Stimulated activated CD8-positive, alpha-beta memory T cell treated with anti-CD3 and anti-CD28 coated beads, Interleukin-2, amount 100 ng/mL, for 48 hours (primary cell): ENCODE measurements at places on chromosomes 1 and 21.

DNA sequence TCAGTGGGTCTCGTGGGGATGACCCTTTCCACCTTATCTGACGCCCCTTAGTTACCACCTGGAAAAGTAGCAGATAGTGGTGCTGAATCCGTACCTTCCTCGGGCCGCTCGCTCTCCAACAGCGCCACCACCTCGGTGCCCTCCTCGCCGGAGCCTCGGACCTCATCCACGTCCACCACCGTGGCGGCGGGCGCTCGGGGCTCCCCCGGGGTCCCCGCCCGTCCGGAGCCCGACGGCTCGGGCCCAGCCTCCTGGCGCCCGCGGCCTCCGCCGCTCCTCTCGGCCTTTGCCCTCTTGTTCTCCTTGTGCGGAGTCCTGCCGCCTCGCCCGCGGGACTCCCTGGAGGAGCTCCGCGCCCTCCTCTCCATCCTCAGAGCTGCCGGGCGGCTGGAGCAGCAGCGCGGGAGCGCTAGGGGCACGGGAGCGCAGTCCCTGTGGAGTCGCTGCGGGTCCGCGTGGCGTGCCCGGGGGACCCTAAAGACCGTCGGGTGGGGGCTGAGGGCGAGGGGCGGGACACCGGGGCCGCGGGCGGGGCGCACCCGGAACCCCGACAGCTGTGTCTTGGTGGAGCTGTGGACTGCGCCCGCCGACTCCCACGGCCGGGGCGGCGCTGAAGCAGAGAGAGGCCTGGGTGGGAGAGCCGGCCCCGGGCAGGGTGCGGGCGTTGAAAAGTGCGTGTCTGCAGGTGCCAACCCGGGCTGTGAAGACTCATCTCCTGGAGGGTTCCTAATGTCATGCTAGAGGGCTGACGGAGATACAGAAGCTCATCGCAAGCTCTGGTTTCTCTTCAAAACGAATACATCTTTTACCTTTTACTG lies at the start of gene NPHS2:
NPHS2 (minus strand) TSS at position 452 of the 818 bp plus-strand sequence; CDS start at position 368, 84 bp downstream.
- DNase-seq, result no peak

GRCh38 chr1:66296951-66297350 lies 237.0 kb upstream of the SGIP1 start:
- DNase-seq, result no peak

DNA sequence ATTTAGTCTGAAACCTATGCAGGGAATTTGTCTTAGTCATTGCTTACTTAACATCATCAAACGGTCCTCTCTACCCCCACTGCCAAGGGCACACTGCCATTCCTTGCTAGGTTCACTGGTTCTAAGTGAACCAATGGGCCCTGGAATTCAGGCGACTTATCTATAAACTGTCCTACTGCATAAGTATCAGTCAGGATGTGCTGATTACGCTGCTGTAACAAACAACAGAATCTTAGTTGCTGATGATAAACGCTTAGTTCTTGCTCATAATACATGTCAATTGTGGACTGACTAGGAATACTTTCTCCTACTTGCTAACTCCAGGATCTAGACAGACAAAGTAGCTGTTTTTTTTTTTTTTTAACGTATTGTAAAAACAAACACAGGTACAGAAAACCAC lies 136.1 kb downstream of the PRDM2 start:
- no peak for DNase-seq

DNA sequence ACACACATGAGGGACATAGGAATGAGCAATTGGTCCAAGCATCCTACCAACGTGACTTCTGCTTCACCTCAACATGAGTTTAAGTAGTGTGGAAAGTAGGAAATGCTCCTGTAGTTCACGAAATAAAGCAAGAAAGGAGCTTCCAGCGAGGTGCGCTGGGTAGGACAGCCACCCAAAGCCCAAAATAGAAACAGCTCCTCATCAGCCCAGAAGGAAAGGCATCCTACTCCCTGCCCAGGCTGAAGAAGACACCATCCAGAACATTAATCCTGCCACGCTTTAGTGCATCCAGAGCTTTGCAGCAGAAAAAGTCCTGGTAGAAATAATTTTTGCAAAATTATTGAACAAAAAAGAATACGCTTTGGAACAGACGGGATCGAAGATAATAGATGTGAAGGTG lies 25.9 kb downstream of the CCDC185 start:
- DNase-seq, result no peak

DNA sequence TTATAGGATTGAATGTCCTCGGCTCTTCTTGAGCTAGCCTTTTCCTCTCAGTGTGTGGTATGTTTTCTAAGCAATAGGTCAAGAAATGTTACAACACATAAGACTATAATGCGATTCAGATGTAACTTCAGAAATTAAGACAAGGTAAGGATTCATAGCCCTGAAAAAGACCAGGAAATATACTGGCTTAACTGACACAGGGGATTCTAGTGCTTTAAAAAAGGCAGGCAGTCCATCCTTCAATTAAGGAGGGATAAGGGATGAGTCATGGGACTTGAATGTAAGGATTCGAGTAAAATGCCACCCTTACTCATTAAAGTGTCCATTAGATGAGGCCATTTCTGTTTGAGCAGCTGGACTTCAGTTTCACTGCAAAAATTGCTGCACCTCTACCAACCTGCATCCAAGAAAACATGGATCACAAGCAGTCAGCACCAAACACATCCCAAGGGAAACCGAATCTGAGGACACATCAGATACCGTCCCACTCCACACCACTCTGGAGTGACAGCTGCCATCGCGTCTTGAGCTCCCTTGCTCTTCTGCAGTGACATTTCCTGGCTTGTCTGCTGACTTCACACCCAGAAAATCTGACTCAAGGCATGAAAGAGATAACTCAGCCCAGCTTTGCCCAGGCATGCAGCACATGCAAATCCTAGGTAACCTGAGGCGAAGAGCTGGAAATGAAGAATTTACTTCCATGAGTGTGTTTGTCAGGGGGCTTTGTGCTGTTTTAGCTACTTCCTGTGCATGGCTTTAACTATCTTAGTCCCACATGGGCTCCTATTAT lies 37.8 kb downstream of the NGF start:
- DNase-seq, result no peak
